ENCODE measurements at places on chromosomes 2 and 18.

DNA sequence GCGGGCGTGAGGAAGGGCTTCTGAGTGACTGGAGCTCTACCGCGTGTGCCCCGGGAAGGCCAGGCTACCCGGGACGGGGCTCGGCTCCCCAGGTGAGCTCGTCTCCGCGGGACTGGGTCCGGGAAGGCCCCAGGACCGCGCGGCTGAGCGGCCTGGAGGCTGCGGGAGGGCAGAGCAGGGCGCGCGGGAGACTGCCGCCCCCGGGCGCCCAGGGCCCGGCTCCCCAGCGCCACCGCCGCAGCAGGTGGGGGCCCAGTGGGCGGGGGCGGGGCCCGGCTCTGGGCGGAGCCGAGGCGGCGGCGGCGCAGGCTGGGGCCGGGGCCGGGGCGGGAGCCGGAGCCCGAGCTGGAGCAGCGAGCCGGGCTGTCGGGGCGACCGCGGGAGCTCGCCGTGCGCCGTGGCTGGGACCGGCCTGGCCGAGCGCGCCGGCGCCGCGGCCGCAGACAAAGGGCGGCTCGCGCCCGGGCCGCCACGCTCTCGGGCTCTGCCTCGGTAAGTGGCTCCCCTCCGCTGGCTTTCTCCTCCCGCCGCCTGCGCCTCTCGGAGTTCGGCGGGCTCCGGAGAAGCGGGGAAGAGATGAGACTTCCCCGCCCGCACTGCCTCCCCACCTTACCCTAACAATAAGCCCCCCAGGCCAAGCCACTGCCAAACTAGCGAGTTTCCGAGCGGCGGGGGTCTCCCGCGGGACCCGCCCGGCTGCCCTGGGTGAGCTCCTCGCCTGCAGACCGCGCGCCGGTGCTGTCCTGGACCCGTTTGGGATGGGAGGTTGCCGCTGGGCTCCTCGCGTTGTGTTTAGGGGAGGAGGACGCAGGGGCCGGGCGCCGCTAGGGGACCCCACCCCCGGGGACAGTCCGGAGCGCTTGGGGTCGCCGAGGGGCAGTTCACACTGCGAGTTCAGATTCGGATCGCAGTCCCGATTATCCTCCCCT is at the start of gene MAPK4:
Gene MAPK4, plus strand, starts transcription at position 336 of the 929 bp plus-strand sequence. CDS start 103,872 bp downstream, outside the sequence.
- DNase-seq, result no peak

DNA sequence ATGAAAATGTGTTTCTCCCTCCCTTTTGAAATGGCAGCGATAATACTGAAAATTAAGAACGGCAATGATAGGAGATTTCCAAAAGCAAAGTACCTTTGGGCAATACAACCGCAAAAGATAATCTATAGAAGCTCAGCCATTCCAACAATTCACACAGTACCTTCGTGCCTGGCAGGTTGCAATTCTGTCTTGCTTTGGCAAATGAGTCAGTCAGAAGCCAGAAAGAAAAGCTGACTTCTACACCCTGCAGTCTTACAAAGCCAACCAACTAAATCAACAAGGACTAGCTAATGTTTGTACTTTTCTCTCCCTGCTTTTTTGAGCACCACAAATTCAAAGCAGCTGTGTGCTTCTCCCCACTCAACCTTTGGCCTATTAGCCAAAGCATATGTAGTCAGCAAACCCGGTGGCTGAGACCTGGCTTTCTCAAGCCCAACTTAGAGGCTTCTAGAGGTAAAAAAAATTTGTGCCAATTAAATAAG is 25.7 kb upstream of the ID2 start:
- no peak for DNase-seq

- DNase-seq, result no peak
Measured at GRCh38 chr18:63774511-63774910, 707 bp upstream of the SERPINB7 start.

GRCh38 chr2:40480596-40480995 is 28.7 kb upstream of the SLC8A1 start:
- no peak for DNase-seq

GRCh38 chr2:138236142-138236541 is 265.4 kb upstream of the SPOPL start:
- DNase-seq, result no peak

- no peak for DNase-seq
Measured at GRCh38 chr2:97900806-97901205, 94.9 kb downstream of the TMEM131 start.

DNA sequence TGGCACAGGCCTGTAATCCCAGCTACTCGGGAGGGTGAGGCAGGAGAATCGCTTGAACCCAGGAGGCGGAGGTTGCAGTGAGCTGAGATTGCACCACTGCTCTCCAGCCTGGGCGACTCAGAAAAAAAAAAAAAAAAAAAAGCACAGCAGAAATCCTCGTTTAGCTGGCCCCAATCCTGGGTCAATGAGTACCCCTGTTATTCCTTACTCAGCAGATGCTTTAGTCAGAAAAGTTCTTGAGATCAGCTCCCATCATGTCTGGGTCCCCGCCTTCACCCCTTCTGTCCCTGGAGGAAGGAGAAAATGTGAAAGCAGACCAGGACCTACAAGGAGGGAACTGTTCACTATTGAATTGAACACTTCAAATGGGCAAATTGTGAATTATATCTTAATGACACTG is 16.4 kb upstream of the KCNG3 start:
- no peak for DNase-seq

DNA sequence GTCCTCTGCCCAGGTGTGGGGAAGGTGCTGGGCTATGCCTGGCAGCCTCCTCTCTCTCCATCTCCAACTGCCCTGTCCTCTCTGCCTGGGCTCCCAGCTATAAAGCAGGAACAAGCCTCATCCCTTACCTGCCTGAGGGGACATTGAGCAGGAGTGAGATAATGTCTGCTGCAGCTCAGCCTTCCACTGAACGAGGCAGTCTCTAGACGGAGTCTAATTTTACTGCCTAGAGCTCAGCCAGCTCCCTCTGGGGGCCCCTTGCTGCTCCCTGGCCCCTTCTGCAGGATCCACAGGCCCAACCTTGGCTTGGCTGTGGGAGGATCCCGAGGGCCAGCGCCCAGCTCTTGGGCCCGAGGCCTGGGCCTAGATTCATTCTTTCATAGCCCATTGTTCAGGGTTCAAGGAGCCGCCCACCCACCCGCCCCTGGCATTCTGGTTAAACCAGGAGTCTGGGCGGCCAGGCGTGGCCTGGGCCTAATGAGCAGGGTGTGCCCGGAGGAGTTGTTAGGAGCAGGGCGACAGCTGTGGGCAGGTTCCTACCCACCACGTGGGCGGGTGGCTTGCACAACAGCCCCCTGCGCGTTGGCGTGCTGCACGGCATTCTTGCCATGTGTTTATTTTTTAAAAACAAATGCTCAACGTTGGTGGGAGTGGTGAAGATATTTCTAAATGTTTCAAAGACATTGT is 44.6 kb downstream of the FOSL2 start:
- DNase-seq, result no peak

DNA sequence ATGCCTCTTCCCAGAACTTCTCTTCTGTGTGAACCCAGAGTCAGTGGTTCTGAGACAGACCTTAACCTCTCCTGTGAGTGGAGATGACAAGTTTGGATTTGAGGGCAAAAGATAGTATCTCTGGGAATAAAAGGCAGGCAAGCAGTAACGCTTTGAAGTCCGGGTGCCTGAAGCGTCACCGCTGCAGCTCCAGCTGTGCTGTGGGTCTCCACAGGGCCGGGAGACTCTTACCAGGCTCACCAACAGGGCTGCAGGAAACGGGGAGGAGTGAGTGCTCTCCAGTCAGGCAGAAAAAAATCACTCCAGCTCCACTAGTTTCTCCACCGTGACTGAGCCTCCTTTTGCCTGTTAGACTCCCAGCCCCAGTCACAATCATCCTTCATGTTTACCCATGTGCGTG is 79.7 kb upstream of the MAP4K4 start:
- DNase-seq, result no peak

DNA sequence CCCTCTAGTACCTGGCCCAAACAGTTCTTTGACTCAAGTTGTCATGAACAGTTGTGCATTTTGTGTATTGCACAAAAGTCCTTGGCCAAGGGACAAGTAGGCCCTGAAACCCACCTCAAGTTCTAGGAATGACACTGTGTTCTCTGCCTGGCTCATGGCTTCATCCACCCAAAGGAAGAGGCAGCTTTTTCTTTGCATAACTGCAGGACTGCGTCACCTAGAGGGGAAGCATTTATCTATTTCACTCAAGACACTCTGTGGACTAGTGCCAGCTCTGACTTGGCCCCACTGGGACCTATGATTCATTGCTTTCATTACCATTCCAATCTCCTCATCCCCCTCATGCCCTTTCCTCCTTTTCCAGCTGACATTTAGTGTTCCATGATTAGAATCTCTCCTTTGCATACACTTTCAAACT is 119.3 kb upstream of the SIX2 start:
- no peak for DNase-seq

DNA sequence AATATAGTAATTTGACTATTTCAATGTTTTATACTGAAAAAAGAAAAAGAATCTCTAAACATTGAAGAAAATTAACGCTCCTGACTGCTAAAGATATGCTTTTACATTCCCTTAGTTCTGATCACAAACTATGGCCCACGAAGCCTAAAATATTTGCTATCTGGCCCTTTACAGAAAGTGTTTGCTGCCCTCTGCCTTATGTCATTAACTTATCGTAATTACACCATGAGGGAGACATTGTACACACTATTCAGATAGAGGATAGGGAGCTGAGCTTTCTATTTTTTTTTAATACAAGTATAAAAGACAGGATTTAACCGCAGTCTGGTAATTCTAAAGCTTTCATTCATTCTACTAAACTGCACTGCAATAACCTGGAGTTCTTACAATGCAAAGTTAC is 393.1 kb upstream of the DCC start:
- no peak for DNase-seq

DNA sequence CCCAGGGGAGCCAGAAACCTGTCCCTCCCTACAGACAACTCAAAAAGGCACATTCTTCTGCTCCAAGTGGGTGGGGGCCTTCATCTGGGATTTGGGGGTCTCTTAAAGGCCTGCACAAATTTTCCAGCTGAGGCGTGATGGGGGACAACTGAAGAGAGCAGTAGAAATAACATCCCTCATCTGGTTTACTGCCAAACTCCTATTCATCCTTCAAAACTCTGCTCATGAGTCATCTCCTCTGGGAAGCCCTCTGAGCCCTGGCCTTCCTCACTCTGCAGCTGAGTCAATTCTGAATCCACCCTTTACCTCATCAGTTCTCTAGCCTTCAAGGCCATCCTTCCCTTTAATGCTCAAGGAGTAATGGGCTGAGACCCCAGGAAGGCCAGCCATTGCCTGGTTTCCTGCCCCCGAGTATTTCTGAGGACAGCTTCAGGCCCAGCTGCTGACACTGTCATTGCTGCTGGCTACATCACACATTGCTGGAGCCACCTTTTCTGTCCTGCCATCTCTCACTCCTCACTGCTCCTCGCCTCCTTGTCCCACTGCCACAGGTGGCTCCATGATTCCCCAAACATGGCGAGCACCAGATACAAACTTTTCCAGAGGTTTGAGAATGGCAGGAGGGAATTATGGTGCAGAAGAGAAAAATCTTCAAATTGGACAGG is 32.2 kb upstream of the GLI2 start:
- DNase-seq, result no peak

DNA sequence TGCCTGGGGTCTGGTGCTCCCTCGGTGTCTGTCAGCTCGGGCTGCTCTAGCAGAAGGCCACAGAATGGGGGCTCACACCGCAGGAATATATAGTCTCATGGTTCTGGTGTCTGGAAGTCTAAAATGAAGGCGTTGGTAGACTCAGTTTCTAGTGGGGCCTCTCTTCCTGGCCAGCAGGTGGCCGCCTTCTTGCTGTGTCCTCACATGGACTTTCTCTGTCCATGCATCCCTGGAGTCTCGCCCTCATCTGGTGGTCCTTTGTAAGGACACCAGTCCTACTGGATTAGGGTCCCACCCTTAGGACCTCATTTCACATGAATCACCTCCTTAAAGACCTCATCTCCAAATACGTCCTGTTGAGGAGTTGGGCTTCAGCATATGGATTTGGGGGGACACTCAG is 65.7 kb downstream of the RRM2 start:
- no peak for DNase-seq

GRCh38 chr2:224569654-224570053 is 15.5 kb downstream of the CUL3 start:
- DNase-seq, result no peak

DNA sequence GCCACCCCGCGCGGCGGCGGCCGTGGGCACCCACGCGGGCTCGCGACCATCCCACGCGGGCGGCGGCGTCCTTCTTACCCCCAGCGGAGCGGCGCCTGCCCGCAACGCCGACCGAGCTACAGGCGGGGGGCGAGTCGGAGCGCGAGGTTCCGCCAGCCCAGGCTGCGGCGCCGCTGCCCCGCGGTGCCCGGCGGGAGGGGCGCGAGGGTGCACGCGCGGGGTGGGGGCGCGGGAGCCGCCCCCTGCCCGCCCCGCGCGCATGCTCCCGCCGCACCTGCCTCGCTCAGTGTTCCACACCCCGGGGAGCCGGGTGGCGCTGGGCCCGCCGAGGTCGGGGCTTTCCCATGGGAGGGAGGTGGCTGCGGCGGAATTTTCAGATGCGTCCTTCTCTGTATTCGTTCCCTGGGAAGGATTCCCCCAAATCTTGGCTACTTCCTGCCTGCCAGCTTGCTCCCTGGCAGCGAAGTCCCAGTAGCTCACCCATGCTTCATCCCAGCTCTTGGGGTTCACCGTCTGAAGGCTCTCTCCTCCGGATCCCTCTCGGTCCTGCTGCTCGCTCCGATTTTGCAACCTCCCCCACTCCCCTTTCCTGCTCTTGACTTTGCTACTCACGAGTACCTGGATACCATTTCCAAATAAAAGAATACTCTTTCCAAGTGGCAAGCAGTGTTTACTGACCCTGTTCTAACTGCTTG is at the start of gene L3MBTL4:
Gene L3MBTL4, minus strand, starts transcription at position 189 of the 695 bp plus-strand sequence. CDS start 103,286 bp downstream, outside the sequence.
- DNase-seq, result peak; percentile 1

- DNase-seq, result no peak
Measured at GRCh38 chr2:216882876-216883275, 23.0 kb upstream of the TNP1 start.

- DNase-seq, result no peak
Measured at GRCh38 chr2:10712185-10712809, 9.1 kb upstream of the ATP6V1C2 start.

GRCh38 chr2:176094349-176094748 is 1.8 kb downstream of the HOXD13 start:
- no peak for DNase-seq

DNA sequence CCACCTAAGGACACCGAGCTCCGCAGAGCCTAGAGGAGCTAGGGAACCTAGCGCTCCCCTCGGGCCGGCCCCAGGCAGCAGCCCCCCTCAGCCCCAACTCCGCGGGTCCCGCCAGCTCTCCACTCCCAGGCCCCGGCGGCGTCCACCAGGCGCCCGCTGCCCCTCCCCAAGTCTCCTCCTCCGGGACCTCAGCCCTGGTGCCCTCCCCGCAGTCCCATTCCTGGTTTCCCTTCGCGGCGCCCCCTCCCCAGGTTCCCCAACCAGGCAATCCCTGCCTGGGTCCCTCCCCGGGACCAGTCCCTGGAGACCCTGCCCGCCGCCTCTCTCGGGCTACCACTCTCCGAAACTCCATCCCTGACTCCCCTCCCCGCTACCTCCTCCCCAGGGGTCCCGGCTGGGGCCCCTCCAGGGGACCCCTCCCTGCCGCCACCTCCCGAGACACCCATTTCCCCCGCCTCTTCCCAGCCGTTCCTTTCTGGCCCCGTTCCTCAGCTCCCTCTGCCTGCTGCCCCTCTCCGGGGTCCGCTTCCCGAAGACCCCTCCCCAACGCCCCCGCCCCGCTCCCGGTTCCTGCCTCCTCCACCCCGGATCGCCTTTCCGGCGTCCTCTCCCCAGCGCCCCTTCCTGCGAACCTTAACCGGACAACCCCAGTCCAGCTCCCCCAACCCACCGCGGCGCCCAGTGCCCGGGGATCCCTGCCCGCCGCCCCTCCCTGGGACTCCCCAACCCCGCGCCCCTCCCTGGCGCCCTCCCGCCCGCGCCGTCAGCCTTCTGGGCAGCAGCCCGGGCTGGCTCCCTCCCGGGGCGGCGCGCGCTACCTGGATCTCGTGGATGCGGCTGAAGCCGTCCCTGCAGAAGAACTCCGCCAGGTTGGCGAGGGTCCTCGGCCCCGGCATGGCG is 678 bp downstream of the CYP27C1 start:
- DNase-seq, result no peak

- DNase-seq, result no peak
Measured at GRCh38 chr18:8081872-8082553, 514.9 kb downstream of the PTPRM start.

All from activated gamma-delta T cell treated with anti-CD3 and anti-CD28 coated beads, Interleukin-2, amount 50 U/mL, for 16 hours (primary cell).